ENCODE measurements at places on chromosomes 3 and 15.

DNA sequence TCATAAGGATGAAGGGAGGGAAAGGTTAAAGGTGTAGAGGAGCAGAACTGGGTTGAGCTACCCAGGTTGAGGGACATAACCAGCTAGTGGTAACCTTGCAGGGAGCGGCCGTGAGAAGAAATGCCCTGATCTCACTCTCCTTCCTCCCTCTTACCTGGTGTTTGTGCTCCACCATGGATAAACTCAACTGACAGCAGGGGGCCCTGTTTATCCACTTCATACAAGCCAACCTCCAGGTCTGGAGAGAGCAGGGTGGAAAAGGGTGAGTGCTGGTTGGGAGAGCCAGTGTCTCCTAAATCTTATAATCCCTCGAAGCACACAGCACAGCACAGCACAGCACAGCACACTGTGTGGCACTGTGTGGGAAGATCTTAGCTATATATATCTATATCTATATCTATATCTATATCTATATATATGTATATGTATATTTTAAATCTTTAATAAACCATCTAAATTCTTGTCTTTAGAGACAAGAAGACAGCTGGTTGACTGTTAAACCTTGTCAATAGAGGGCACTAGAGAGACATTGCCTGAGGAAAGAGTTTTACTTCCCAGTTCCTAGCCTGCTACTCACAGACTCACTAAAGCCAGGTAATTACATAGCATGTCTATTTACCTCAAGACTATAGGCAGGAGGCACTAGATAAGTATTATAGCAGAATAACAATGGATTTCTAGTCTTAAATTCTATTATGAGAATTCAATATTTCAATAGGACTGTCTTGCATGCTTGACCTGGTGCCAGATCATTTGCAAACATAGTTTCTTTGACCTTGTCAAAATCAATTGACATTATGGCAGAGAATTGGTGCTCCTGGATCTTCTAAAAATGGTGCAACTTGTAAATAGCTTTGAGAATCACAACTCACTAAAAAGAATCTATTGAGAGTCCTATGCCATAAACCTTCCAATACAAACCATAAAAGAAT is 21.7 kb upstream of the FMN1 start:
- no peak for DNase-seq

GRCh38 chr3:112598731-112599130 is 36.9 kb downstream of the SLC35A5 start:
- DNase-seq, result no peak

- no peak for DNase-seq
Measured at GRCh38 chr3:8599146-8599545, 45.5 kb downstream of the SSUH2 start.

DNA sequence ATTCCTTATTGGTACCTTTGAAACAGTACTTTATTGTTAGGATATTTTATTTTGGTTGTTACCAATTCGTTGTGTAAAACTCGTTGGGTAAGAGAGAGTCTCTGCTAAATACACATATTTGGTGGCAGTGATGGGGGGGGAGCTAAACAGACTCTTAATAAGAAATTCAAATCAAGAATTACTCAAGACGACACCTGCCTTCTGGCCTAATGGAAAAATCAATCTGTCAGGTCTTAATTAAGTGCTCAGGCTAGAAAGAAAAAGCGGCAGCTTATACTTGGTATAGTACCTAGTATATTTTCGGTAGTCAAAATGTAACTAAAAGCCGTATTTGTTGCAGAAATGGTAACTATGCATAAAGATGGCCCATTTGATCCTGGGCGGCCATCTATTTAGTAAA is 18.2 kb downstream of the FOXP1 start:
- no peak for DNase-seq

DNA sequence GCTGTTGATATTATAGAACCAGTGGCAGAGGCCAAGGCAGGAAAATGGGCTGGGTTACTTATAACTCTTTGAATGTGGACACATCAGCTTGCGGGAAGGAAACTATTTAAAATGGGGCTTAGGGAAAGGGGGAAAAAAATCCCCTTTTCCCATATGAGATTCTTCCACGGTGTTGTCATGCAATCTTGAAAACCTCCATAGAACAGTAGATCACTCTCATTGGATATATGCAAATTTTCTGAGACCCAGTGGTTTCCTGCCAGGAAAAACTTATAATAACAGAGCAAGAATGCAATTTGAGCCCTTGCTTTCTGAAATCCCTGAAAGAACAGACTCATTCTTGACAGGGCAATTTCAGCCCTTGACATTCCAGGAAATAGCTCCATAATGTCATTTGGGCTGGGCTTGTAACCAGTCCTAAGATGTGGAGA is 31.1 kb downstream of the TMEM212 start:
- no peak for DNase-seq

GRCh38 chr15:83616840-83617239 is 37.1 kb upstream of the ADAMTSL3 start:
- no peak for DNase-seq

DNA sequence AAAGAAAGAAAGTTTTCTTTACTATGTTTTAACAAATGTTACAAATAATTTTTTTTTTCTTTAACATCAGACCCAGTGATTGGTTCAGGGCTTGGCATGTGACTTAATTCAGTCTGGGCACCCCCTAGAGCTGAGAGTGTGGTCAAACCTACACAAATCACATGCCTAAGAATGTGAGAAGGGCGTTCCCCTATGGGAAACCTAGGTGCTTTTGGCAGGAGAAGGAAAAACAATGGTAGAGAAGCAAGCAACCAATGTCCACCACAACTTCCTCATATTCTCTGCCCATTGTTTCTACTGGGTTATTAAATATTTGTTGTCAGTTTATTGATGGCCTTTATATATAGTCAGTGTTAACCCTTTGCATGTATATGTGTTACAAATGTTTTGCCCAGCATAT is 21.4 kb upstream of the PIAS1 start:
- DNase-seq, result no peak

DNA sequence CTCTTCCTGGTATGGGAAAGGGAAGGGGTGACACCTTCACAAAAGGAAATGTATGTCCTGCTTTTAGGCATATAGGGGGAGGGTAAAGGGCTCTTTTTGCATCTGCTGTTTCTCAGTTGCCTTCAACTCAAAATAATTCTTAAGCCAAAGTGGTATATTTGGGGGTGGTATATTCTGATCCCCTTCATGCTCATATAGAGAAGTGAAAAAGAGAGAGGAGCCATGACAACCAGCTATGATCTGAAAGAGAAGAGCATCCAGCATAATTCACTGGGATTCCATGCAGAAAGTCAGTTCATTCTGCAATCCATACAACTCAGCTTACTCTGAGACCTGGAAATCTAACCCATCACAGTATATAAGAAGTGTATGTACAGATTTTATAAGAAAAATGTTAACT is 22.3 kb downstream of the DENND6A start:
- DNase-seq, result no peak

DNA sequence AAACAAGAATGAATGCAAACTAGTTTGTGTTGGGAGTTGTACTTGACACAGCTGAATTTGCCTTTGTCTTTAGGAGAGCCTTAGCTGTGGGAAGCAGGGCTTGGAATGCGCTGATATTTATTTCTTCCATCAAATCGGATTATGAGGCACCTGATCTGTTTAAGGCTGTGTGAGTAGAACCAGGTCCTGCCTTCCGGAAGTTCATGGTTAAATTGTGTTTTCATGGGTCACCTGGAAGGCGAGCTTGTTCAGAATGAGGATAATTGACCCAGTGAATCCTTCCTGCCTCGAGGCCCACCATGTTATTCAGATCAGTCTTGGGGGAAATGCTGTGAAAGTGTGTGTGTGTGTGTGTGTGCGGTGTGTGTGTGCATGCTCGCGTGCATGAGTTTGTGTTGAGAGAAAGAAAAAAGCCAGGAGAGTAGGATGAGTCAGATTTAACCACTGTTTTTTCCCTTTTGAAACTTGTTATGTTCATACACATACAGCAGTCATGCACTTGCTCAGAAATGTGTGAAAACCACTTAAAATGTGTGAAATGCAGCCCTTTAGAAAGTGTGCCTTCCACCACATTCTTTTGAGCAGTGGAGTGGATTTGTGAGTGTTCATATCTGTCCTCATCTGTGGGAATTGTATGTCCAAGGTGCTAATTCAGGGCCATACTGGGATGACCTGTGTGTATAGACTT is 36.7 kb downstream of the SMAD3 start:
- no peak for DNase-seq

DNA sequence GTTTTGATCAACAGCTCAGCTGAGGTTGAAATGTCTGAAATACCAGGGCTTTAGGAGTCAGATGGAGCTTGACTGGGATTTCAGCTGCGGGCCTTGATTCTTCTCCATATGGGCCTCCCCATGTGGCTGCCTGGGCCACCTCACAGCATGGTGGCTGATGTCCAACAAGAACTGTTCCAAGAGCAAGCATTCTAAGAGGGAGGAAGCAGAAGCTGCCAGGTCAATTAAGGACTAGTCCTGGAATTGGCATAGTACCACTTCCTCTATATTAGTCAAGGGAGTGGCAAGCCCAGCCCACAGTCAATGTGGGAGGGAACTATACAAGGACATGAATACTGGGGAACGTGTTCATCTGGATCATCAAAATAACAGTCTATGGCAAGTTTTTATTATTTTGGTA is 181.7 kb upstream of the ANKRD28 start:
- no peak for DNase-seq

All from activated CD4-positive, alpha-beta T cell treated with anti-CD3 and anti-CD28 coated beads, Interleukin-2, amount 50 U/mL, for 24 hours (primary cell).